ENCODE measurements at places on chromosomes 7 and 10.

DNA sequence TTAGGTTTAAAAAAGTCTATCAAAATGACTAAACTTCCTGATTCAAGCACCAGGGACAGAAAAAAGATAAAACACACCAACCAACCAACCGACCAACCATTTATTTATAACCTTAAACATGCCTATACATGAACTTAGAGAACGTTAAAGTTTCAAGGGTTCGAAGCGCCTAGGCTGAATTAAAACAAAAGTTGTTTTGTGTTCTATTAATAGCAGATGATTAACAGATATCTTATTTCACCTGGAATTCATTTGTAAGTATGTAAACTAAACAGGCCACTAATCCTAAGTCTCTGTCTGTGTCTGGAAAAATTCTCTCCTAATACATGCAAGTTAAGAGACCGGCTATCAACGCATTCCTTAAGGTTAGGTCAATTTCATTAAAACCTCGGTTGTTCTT, 1.4 kb downstream of the BAIAP2L1 start:
- no peak for DNase-seq

GRCh38 chr10:6269953-6270867, 67.5 kb downstream of the PFKFB3 start:
- DNase-seq: no peak

DNA sequence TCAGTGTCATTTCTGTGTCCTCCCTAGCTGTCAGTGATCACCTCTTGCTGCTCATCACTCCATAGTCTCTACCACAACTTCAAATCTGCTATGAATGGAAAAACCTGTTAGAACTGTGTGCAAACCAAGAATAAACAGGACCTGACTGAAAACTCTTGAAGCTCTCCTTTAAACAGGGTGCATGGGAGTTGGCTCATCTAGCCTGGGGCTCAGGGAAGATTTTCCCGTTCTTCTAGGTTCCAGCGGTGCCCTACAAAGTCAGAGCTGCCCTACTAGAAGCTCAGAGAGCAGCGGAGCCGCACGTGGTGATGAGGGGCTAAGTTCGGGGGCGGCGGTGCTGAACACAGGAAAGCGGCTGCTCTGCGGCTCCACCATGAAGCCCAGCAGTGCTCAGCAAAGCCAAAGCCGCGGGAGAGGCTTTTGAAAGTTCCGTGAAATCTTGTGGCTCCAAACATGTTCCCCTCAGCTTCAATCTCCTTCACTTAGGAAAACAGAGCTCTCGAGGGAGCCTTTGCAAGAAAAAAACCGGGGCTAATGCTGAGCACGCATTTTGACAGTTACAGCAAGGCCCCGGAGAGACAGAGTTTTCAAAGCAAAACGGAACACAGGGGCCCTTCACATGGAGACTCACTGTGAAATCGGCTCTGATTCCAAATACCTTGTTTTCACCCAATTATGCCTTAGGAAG, 30.5 kb downstream of the RGS10 start:
- no peak for DNase-seq

DNA sequence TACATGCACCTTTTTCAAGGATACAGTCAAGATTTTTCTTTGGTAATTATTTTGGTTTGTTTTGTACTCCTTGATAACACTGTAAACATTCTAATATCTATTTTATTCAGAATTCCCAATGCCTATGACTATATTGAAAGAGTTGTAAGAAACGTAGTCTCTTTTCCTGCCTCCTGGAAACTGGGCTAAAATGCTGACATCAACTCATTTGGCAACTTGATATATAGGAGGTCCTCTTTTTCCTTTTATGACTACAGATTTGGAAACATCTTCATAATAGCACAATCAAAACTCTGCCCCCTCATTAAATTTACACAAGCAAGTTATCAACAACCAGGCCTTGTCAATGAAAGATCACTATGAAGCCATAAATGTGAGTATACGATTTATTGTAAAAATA, 422.3 kb upstream of the PCDH15 start:
- no peak for DNase-seq

- no peak for DNase-seq
These were observed 209.9 kb downstream of the ZNF365 start for GRCh38 chr10:62583876-62584615.

GRCh38 chr7:92723205-92723604, 113.2 kb downstream of the CDK6 start:
- no peak for DNase-seq

DNA sequence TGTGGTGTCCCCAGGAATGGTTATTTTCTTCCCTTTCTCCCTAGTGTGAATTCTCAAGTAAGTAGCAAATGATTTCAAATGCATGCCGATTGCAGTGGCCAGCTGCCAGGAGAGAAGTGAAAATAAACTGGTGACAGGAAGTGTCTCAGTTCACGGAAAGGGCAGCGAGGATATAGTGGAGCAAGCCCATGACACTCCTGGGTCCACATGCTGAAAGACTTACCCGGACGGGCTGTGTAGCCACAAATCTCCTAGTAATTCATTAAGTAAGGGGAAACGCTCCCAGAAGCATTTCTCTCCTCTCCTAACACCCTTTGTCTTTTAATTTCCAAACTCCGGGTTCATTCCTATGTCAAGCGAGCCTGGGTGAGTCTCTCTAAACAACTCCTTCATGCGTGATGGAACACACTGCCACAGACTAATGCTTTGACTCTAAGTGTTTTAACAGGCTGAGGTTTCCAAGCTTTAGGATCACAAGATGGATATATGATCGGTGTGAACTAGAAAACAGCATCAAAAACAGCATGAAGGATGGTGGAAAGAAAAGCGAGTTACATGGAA, 125.6 kb downstream of the CYP26A1 start:
- DNase-seq: no peak

- no peak for DNase-seq
These were observed 210.3 kb downstream of the CHRM2 start for GRCh38 chr7:137078781-137079180.

- no peak for DNase-seq
These were observed 123.0 kb downstream of the GRK5 start for GRCh38 chr10:119330342-119330741.

DNA sequence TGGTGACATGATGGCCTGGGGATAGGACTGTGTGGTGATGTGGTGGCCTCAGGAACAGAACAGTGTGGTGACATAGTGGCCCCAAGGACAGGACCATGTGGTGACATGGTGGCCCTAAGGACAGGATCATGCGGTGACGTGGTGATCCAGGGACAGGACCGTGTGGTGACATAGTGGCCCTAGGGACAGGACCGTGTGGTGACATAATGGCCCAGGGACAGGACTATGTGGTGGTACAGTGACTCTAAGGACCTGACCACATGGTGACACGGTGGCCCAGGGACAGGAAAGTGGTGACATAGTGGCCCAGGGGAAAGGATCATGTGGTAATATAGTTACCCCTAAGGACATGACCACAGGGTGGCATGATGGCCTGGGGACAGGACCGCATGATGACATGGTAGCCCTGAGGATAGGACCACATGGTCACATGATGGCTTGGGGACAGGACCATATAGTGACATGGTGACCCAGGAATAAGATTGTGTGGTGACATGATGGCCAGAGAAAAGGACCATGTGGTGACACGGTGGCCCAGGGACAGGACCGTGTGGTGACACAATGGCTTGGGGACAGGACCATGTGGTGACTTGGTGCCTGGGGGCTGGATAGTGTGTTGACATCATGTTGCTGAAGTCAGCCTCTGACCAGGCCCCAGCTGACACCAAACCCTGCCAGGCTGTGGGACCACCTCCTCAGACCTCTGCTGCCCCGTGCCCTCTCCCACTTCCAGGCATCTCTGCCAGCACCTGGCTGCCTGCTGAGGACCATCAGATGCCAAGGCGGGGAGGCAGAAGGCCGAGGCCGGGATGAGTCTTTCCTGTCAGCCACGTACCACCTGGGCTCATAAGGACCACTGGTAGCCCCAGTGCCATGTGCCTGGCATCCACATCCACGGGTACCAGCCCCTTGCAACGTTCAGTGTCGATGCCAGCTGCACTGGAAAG, 99.5 kb downstream of the ADAM12 start:
- DNase-seq: no peak
